ENCODE measurements at places on chromosomes 5 and 9. TPM values are rescaled to one million over a fixed set of nuclear protein-coding genes. Genes with fewer than 3 reads are reported as not detected.
A peak's percentile ranks its signal among the peaks of the same experiment; 100 is the strongest.

GRCh38 chr5:125429498-125429897 is 683.1 kb upstream of the ZNF608 start:
- DNase-seq, result no peak

- DNase-seq, result no peak
These were observed 82.0 kb downstream of the SLC1A1 start for GRCh38 chr9:4572184-4572826.

GRCh38 chr5:164941132-164941531 is 1435.7 kb downstream of the MAT2B start:
- no peak for DNase-seq

DNA sequence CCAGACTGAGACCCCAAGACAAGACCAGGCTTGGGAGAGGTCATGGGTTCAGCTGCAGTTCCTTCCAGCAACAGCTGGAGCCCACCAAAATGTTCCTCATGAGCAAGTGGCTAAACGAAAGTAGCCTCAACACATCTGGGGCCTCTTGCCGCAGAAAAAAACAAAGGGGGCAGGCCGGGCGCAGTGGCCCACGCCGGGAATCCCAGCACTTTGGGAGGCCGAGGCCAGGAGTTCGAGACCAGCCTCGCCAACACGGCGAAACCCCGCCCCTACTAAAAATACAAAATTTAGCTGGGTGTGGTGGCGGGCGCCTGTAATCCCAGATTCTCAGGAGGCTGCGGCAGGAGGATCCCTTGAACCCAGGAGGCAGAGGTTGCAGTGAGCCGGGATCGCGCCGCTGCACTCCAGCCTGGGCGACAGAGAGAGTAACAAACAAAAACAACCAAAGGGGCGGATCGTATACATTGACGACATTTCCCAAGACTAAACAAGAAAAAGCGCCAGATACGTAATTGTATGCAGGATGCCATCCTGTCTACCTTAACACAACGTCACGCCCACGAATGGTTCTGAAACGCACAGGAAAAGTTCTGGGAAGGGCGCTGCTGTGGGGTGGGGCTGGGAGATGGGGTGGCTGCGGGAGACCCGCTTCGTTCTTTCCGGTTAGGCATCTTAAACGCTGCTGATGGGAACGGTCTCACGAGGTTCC is 1.7 kb downstream of the INPP5E start:
- DNase-seq, result no peak

DNA sequence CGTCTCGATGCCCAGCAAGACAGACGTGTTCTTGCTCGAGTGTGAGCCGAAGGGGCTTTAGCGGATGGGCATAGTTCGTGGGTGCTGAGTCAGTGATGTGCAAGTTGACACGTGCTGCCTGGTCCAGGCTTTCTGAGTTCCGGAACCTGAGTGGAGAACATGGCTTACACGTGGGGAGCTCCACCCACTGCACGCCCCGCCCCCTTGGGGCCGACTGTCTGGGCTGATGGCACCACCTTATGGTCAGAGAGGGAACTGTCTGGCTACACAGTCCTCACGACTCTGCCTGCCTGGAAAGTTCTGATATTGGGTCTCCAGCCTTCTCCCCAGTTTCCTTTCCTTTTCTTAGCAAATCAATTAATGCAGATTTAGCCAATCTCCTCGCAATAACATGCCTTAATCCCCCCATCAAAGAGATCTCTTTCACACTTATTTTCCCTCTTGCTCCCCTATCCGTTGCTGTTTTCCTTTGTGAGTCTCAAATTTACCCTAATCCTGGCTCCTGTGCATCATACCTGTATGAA is 3.8 kb upstream of the STC2 start:
- peak; percentile 76 for DNase-seq

GRCh38 chr5:152271420-152271819 is 133.7 kb downstream of the NMUR2 start:
- no peak for DNase-seq

- no peak for DNase-seq
These were observed 42.9 kb downstream of the TRIP13 start for GRCh38 chr5:935510-936084.

GRCh38 chr9:96500696-96501632 is 51.0 kb downstream of the HABP4 start:
- DNase-seq, result no peak

GRCh38 chr5:143354025-143354424 is 49.5 kb downstream of the NR3C1 start:
- DNase-seq, result no peak

- DNase-seq, result no peak
These were observed 115.3 kb downstream of the PSD2 start for GRCh38 chr5:139910901-139911300.

GRCh38 chr5:58961631-58962280 is 378.9 kb downstream of the RAB3C start:
- DNase-seq, result no peak

GRCh38 chr9:89639367-89639795 is 34.6 kb downstream of the GADD45G start:
- DNase-seq, result no peak

DNA sequence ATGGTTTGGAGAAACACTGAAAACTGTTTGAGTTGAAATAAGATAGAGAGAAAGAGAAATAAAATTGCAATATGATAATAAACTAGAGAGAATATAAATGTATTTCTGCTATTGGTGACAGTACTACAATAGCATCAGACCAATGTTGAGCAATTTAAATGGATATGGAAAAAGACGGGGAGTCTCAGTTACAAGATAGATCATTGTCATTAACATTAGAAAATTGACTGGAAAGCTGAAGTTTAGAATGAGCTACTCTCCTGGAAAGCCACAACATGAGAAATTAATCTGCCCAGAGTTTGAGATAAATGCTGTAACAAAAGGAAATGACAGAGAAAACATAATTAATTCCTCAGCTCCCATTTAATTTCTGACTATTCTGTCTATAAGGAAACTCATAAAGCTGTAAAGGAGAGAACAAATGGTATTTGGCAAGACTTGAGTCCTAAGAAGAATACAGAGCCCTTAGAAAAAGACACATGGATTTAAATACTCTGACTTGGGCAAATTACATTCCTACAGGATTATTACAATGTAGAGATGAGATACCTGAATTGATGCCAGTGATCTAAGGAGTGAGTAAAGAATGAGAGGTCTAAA is 624.5 kb upstream of the CHD1 start:
- no peak for DNase-seq

DNA sequence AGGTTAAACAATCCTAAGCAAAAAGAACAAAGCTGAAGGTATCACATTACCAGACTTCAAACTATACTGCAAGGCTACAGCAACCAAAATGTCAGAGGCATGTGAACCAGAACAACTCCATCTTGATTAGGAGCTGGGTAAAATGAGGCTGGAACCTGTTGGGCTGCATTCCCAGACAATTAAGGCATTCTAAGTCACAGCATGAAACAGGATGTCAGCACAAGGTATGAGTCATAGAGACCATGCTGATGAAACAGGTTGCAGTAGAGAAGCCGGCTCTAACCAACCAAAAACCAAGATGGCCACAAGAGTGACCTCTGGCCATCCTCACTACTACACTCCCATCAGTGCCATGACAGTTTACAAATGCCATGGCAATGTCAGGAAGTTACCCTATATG is 252.0 kb downstream of the RASEF start:
- DNase-seq, result no peak

GRCh38 chr5:68219161-68219816 is 3.7 kb downstream of the PIK3R1 start:
- DNase-seq, result no peak

GRCh38 chr9:23011669-23012068 is 565.0 kb downstream of the DMRTA1 start:
- no peak for DNase-seq

DNA sequence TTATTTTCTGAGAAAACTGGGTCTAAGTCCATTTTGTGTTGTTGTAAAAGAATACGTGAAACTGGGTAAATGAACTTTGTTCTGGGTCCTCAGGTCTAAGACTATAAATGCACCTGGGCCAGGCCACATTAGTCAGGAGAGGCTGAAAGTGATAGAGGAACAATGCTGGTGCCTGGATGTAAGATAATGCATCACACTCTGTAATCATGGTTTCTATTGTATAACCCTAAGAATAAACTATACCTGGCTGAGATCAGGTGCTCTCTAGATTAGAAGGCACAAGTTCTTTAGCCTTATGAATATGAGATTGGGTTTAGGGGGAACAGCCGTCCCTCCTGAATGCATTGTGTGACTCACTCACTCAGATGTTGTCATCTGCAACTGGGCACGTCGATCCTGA is 675.5 kb downstream of the HTR1A start:
- no peak for DNase-seq

DNA sequence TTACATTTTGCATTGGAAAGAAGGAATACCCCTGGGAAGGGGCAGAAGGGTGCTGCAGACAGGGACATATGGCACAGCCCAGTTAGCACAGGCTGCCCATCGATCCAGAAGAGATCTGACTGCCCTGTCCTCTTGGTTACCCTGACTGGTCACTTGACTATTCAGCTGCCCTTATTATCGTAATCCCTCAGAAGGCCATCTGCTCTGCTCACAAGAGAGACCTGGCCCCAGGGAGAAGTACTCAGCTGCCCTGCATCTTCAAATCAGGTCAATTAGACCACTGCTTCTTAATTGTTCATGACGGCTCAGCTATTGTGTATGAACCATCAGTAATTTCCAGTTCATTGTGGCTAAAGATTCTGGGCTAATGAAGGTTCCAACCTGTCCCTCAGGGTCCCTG is 345.0 kb downstream of the TLE1 start:
- DNase-seq, result no peak

- DNase-seq, result no peak
These were observed 3.3 kb downstream of the LTC4S start for GRCh38 chr5:179796877-179797608.

DNA sequence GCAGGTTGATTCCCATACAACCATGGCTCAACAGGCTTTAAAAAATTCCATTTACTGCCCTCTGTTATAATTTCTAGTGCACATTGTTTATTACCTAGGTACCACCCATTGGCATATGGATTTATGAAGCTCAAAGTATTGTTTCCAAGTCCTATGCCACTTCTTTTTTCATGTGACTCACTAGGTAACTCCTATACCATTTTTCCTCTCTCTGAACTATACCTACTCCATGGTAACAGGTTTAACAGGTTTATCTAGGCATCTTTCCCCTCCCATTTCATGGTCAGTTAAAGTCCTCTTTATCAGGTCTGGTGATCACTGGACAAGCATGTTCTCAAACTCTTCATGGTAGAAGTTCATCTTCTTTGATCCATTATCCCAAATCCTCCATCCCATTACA is 49.6 kb upstream of the ABCA1 start:
- DNase-seq, result no peak

- no peak for DNase-seq
These were observed 42.7 kb downstream of the RIGI start for GRCh38 chr9:32483343-32483742.

GRCh38 chr9:133979921-133980863 is 11.9 kb downstream of the VAV2 start:
- peak; percentile 56 for DNase-seq

DNA sequence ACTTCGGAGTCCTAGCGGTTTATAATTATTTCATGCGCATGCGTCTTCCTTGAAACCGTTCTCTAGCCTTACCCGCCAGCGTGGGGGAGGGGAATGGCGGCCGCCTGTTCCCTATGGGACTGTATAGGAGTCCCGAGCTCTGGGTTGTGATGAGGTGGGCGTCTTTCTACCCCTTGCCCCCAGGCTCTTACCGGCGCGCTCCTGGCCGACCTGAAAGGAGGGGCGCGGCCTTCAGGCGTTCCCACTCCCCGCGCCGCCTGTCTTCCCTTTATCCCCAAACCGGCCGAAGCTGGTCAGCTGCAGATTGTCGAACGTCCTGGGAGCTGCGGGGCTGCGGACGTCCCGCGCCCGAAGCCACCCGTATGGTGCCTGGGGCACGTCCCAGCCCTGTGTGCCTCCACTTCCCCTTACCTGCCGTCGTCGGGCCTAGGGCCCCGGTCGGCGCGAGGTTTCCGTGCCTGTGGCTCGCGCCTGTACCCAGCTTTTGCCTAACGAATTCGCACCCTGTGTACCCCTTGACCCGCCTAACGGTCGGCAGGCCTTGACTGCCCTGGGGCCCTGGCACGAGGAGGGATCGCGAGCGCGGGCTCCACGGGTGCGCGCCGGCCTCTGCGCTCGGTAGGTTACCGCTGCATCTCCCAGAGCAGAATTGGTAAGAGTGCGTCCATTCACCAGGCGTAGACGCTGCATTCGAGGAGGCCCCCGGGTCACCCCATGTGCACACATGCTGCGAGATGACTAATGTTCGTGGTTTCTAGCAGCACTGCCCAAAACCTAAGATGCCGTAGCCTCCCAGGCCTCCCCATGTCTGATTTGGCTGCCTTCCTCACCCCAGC is 653 bp upstream of the HNRNPH1 start:
- DNase-seq, result peak; percentile 71

DNA sequence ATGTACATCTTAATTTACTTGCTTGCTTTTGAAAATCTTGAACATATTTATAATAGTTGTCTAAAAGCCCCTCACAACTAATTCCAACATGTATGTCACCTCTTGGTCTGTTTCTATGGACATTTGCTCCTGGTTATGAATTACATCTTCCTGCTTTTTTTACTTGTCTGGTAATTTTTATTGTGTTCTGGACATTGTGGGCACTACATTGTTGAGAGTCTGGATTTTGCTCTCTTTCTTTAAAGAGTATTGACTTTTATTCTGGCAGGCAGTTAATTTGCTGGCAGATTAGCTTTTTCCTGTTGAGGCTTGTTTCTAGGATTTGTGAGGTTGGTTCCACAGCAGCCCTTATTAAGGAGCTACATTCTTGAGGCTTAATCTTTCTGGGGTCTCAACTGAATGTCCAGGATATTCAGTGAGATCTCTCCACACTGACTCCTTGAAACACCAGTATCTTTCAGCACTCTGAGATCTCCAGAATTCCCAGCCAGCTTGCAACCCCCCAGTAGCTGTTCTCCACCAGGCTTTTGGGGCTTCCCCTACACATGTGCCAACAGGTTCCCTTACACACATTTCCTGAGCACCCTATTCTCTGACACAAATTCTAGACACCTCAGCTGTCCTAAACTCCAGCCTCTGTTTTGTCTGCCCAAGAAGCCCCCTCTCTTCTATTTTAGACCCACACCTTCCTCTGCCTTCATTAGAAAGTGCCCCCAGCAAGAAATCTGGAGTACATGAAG is 27.4 kb downstream of the KIAA1191 start:
- DNase-seq, result no peak

Gene HMMR
- total RNA-seq, result 44.3 TPM

Gene SLC22A4
- total RNA-seq, result 0.93 TPM

Gene PCDHGA4
- 0.50 TPM for total RNA-seq

Gene OR1J2
- total RNA-seq, result not detected

Gene OR2Y1
- not detected for total RNA-seq

Gene ANGPTL2
- total RNA-seq, result not detected

Gene ORM2
- not detected for total RNA-seq

Gene NOXA1
- total RNA-seq, result 0.33 TPM

Gene GPR151
- not detected for total RNA-seq

Gene PCDHA5
- total RNA-seq, result not detected

Gene PCDHB4
- total RNA-seq, result not detected

Gene LCN9
- total RNA-seq, result not detected
